ENCODE measurements at places on chromosomes 12 and 14.
A peak's percentile ranks its signal among the peaks of the same experiment; 100 is the strongest.

- DNase-seq, result no peak
Observed at GRCh38 chr14:104757681-104758392, 4.9 kb downstream of the SIVA1 start.

GRCh38 chr12:92108651-92109050 lies 37.0 kb downstream of the BTG1 start:
- DNase-seq, result no peak

GRCh38 chr12:89663577-89664357 lies 44.9 kb downstream of the ATP2B1 start:
- no peak for DNase-seq

DNA sequence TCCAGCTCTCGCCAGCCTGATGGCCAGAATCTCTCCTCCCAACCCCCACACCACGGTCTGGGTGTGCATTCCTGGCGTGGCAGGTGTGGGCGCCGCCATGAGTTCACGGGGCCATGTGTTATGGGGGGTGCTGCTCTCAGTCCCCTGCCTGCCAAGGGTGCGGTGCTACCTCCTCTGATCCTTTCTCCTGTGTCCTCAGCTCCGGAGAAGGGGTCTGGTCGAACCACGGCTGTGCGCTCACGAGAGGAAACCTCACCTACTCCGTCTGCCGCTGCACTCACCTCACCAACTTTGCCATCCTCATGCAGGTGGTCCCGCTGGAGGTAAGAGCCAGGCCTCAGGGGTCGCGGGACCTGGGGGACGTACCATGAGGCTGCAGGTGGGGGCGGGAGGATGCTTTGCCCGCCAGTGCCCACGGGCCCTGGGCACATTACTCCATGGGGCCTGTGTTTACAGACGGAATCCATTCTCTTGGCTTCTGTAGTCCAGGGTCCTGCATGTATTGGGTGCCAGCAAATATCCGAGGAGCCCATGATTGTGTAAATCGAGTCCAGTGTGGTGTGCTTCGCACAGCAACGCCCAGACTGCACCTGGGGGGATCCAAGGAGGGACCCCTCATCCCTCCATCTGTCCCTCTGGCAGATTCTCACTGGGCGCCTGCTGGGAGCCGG lies 130.8 kb downstream of the ADGRD1 start:
- DNase-seq, result no peak

- no peak for DNase-seq
Observed at GRCh38 chr14:106842687-106843086, 1316.3 kb downstream of the TMEM121 start.

GRCh38 chr14:54848910-54849309 lies 53.7 kb downstream of the GCH1 start:
- DNase-seq, result no peak

- no peak for DNase-seq
Observed at GRCh38 chr12:128444598-128444997, 177.6 kb downstream of the TMEM132C start.

- no peak for DNase-seq
Observed at GRCh38 chr14:74510959-74511409, 17.4 kb downstream of the ISCA2 start.

GRCh38 chr12:116835484-116835883 lies 45.8 kb downstream of the HRK start:
- DNase-seq, result no peak

GRCh38 chr12:124389138-124389724 lies 94.3 kb downstream of the RFLNA start:
- DNase-seq, result peak; percentile 29

DNA sequence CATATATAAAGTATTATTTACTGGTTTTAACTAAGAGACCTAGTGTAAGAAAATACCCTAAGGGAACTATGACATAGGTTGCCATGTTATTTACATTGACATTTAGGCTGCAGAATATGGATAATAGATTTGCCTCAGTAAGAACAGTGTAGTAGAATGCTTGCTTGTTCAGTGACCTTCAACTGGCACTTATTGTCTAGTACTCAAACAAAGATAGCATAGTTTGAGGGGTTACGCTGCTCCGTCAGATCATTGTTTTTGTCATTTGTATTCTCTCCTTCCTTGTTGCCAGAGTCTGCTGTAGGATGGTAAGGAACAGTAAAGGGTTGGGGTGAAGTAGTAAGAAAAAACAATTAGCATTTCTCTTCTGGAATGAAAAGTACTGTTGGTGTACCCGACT lies 33.2 kb downstream of the TOGARAM1 start:
- no peak for DNase-seq

- DNase-seq, result peak; percentile 30
Observed at GRCh38 chr14:75249251-75249957, 29.2 kb upstream of the FOS start.

GRCh38 chr12:29537298-29537697 lies 39.8 kb upstream of the OVCH1 start:
- DNase-seq, result no peak

DNA sequence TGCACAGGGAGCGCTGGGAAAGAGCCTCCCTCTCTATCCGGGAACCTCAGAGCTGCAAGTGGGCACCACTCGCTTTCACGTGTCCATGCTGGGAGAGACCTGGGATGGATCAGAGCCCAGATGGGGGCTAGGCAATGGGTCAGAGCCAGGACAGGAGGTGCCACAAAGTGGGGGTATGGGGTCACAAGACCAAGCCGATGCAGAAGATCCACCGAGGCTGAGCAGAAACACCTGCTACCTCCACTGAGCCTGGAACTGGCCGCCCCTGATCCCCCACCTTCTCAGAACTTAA lies 180.9 kb upstream of the SFSWAP start:
- DNase-seq, result no peak

DNA sequence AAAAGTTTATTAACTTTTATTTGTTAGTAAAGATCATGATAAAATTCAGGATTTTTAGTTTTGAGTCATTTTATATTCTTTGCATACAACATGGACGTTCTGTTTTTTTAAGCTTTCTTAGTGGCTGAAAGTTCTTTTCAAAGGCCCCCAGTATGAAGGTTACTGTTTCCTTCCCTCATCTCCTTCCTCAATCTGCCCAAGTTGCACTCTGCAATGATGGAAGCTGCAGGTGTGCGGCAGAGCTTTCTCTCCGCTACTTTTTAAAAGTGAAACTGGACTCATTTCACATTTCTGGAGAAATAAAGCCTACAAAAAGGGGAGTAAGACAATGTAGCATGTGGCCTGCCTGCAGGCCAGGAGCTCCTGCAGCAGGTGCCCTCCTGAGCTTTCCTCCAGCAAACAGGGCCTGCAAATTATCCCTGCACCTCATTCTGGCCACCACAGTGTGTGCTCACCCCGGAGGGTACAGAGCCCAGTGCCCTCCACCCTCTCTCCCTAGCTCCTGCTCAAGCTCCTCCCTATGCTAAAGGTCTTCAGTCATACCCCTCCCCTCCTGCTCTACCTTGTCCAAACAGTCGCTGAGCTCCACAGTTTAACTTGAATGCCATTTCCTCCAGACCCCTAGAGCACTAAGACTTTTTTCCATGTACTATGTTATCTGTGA lies 78.9 kb downstream of the SETD3 start:
- DNase-seq, result no peak

- DNase-seq, result no peak
Observed at GRCh38 chr14:97762386-97762785, 965.2 kb downstream of the VRK1 start.

- DNase-seq, result no peak
Observed at GRCh38 chr12:51994959-51995358, 11.8 kb upstream of the TAMALIN start.

DNA sequence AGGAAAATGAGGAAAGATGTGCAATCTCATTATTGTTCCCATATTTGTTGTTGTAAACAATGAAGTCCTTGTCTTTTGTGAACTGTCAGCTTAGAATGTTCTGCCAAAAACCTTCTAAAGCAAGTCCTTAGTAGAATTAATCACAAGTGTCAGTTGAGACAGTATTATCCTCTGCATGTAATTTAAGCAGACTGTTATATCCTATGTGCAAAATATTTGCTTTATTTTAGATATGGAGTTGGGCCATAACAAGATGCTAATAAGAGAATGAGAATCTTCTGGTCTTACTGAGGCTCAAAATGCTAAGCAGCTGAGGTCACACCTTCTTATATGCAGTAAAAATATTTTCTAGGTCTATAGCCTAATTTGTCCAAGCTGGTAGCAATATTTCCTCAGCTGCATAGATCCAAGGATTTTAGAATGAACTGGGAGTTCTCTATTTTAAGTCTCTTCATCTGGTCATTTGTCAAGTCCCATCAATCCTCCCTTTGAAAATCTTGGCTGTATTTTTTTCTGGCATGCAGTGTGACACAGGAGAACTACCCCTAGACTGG lies 222.3 kb upstream of the NAV3 start:
- no peak for DNase-seq

- no peak for DNase-seq
Observed at GRCh38 chr12:82383930-82384552, 25.7 kb downstream of the METTL25 start.

GRCh38 chr14:85599939-85600338 lies 70.0 kb downstream of the FLRT2 start:
- DNase-seq, result no peak

GRCh38 chr14:89430391-89431236 lies 13.6 kb upstream of the FOXN3 start:
- DNase-seq, result peak; percentile 63

- no peak for DNase-seq
Observed at GRCh38 chr12:57816855-57817151, 1.7 kb downstream of the AVIL start.

GRCh38 chr12:96743606-96744005 lies 163.5 kb upstream of the NEDD1 start:
- DNase-seq, result no peak

GRCh38 chr14:104941508-104942365 lies 17.1 kb downstream of the PLD4 start:
- DNase-seq, result no peak

DNA sequence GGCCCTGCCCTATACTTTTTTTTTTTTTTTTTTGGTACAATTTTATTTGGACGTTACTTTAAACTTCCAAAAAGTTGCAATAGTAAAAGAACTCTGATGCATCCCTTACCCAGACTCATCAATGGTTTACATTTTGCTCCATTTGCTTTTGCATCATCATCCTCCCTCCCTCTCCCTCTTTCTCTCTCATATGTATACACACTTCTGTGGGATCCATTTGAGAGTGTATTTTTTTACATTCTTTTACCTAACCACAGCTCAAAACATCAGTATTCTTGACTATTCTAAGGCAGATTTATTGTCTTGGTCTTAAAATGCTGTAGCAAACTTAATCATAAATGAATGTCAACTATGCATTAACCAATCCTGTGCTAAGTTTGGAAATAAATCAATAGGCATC lies 111.6 kb downstream of the PRICKLE1 start:
- no peak for DNase-seq

GRCh38 chr12:12518919-12519318 lies 43.7 kb downstream of the DUSP16 start:
- no peak for DNase-seq

DNA sequence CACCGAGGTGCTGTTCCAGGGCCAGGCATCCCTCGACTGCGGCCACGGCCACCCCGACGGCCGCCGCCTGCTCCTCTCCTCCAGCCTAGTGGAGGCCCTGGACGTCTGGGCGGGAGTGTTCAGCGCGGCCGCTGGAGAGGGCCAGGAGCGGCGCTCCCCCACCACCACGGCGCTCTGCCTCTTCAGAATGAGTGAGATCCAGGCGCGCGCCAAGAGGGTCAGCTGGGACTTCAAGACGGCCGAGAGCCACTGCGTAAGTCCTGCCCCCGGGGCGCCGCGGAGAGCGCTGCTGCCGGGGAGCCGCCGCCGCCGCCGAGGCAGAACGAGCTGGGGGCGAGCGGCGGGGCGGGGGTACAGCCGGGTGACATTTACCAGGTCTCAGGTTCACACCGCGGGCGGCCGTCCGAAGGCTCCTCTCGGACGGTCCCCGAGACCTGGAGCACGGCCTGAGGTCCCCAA lies 1.4 kb downstream of the PLXNC1 start:
- no peak for DNase-seq

All from activated CD4-positive, alpha-beta T cell treated with anti-CD3 and anti-CD28 coated beads, Interleukin-2, amount 50 U/mL, for 24 hours (primary cell).